RPMI7951 (cell line): ENCODE measurements at places on chromosomes 5 and 9. TPM values are rescaled to one million over a fixed set of nuclear protein-coding genes. Genes with fewer than 3 reads are reported as not detected.

DNA sequence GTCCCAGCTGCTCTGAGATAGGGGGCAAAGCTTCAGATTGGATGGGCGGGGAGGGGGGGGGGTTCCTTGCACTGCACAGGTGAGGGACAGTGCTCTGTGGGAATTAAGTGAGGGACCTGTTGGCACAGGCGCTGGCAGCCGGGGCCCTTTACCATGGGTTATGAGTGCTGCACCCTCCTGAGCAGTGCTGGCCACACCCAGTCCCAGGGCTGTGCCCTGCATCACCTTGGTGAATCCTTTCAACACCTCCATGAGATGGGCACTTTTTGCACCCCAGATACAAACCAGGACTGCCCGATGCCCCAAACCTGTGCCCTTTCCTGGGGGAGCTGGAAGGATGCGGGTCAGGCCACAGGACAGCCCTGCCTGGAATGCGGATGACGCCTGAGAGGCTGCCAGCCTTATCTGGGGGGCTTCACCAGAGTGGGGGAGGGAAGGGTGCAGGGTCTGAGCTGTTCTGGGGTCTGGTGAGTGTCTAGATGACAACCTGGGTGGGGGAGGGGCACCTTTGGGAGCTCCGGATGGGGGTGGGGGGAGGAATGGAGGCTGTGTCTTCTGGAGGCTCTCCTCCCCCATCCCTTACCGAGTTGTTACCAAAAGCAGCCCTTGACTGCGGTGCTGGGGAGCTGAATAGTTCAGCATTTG, 5.2 kb downstream of the CRB2 start:
- no peak for DNase-seq

The SLC6A7 gene
- total RNA-seq = not detected in 2 replicates

- DNase-seq = no peak
Observed at GRCh38 chr5:124154714-124155113, 591.7 kb downstream of the ZNF608 start.

The ACTBL2 gene
- total RNA-seq = 0.10 and 0.24 TPM in 2 replicates

DNA sequence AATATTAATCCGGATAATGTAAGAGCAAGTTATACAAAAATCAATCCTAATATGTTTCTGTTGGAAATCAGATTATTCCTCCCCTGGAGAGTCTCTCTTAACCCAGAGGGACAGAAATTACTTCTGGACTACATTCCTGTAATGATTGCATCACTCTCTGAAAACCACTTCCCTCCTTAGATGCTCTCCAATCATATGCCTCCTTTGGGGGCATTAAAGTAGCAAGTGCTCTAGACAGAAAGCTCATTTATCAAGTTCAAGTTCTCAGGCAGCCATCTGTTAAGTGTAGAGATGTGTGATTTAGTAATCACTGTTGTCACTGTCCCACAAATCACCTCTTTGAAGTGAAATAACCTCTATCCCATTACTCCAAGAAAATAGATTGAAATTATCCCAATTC, 247.1 kb downstream of the SLCO4C1 start:
- no peak for DNase-seq

The PCSK1 gene
- 4.6 TPM in 2 replicates for total RNA-seq

DNA sequence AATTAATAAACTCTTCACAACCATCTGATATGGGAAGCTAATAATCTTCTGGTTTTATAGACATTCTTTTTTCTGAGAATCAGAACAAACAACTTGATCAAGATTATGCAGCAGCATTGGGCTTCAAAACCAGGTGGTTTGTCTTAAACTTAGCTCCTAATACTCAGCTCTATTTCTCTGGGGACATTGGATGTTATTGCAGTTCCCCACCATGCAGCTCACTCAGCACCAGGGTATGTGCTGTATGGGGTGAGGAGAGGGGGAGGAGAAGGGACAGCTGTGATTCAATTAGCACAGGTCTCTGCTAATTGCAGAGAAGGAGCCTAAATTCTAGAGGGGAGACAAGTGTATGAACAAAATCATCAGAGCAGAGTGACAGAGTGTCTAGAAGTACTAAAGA, 210.7 kb upstream of the TNC start:
- DNase-seq = no peak

GRCh38 chr9:29044959-29045358, 1471.7 kb upstream of the C9orf72 start:
- DNase-seq = peak; percentile 12

DNA sequence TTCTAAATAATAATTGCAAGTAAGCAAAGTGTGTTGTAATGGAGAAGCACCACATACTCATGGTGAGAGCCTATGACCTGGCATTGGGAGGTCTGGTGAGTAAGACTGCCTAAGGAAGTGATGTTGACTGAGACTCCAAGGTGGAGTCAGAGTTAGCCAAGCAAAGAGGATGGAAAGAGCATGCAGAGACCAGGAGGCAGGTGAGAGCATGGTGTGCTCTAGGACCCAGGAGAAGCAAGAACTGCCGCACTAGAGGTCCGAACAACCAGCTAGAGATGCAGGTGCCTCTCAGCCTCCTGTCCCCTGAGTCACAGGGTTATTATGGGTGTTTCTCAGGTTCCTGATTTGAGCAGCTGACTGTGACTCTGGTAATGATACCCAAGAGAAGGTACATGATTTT, 27.3 kb downstream of the ANP32B start:
- DNase-seq = no peak

The CAVIN4 gene
- 0.48 and 0.59 TPM in 2 replicates for total RNA-seq

DNA sequence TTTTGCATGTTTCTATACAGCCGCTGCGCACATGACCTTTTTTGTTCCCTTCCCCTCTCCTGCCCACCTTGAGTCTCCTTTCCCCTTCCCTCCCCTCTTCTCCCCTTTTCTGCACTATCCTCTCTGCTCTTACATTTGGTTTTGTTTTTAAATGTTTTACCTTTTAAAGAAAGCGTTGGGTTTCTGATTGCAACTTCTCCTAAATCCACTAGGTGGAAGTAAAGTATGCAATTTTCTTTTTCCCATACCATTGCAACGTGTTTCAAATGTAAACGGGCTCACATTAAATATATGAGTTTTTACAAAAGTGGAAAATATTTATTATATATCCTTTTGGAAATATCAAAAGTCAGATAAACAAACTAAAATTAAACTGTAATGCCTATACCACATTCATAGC, 500.9 kb downstream of the DIRAS2 start:
- DNase-seq = peak; percentile 7

- no peak for DNase-seq
Observed at GRCh38 chr5:166719991-166720390, 1571.5 kb upstream of the WWC1 start.

GRCh38 chr9:35555881-35556280, 49.2 kb upstream of the TESK1 start:
- DNase-seq = no peak

The THBS4 gene
- total RNA-seq = under 0.01 and 0.36 TPM in 2 replicates

The DMGDH gene
- not detected in 2 replicates for total RNA-seq

DNA sequence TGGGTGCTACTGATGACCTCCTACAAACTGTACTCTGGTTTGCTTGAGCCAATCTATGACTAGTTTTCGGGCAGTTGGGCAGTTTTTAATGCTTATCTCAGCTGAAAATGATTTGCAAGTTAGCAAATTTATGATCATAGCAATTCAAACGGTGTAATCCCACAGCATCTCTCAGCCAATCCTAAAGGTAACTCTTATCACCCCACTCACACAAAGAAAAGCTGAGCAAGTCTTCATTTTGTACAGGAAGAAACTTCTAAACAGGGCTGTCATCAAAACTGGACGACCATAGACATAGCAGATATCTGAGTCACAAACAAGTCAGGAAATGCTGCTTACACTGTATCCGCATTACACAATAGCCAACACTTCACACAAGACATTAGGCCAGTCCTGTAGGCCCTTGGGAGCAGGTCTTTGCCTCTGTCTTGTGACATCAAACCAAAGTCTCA, 2.6 kb upstream of the ENC1 start:
- DNase-seq = peak; percentile 91

DNA sequence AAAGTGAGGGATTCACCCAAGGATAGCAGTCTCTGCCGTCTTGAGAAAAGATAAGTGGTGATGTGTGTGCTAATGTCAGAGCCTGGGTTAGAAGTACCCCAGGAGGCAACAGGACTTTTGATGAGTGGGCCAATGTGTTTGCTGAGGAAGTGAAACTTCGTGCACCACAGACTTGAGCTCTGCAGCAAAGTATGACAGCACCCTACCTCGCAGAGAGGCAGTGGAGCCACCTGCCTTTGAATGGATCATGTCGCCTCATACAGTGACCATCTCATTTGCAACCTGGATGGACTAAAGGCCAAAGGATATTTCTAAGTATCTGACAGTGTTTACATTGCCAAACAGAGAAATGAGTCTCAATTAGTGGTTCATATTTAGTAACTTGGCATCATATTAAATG, 593.9 kb upstream of the GRAMD2B start:
- DNase-seq = no peak

GRCh38 chr9:89864731-89865130, 259.9 kb downstream of the GADD45G start:
- no peak for DNase-seq

DNA sequence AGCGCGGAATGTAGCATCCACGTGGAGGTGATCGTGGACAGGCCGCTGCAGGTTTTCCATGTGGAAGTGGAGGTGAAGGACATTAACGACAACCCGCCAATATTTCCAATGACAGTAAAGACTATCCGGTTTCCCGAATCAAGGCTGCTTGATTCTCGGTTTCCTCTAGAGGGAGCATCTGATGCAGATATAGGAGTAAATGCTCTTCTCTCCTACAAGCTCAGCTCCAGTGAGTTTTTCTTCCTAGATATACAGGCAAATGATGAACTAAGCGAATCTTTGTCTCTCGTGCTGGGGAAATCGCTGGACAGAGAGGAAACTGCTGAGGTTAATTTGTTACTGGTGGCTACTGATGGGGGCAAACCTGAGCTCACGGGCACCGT, 598 bp downstream of the PCDHA2 start:
- DNase-seq = no peak

DNA sequence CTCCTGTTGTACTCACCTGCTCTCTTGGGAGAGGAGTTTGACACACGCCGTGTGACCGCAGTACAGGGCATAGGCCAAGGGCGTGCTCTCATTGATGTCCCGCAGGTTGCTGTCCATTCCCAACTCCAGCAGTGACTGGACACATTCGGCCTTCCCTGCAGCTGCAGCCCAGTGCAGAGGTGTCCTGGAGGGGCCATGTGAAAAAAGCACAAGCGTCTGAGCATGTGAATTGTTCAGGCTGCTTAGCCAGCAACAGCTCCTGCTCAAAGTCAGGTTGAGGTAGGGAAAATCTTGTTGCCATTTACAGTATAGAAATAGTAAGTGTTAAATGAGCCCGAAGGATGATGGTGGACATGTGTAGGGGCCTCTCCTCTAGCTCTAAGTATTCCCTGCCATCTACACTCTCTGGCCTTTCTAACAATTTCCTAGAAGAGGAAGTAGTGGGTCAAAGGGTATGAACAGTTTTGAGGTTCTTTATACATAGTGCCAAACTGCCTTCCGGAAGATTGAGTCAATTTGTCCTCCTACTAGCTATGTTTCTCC, 116.5 kb downstream of the ANKRD55 start:
- DNase-seq = no peak

DNA sequence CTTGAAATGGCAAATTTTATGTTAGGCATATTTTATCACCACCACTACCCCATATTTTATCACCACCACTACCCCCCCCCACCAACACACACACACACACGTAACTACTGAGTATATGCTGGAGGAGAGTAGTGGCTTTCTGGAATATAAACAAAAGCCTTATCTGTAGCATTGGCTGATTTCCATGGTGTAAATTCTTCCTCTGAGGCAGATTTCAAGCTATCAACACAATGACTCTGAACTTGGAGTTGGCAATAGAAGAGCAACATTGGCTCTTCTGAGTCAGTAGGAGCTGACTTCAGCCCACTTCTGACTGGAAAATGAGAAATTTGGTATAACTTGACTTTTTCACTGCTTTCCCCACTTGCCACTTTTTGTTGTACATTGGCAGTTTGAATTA, 143.0 kb downstream of the CAVIN4 start:
- no peak for DNase-seq

The ANKRD34B gene
- not detected in 2 replicates for total RNA-seq

The OTP gene
- total RNA-seq = under 0.01 TPM in 1 of 2 replicates, not detected in the other

The ZNF474 gene
- total RNA-seq = 0.24 and 0.39 TPM in 2 replicates

- DNase-seq = peak; percentile 70
Observed at GRCh38 chr9:113631871-113632665, 168.5 kb downstream of the RGS3 start.

GRCh38 chr5:7186818-7187217, 209.1 kb upstream of the ADCY2 start:
- no peak for DNase-seq

DNA sequence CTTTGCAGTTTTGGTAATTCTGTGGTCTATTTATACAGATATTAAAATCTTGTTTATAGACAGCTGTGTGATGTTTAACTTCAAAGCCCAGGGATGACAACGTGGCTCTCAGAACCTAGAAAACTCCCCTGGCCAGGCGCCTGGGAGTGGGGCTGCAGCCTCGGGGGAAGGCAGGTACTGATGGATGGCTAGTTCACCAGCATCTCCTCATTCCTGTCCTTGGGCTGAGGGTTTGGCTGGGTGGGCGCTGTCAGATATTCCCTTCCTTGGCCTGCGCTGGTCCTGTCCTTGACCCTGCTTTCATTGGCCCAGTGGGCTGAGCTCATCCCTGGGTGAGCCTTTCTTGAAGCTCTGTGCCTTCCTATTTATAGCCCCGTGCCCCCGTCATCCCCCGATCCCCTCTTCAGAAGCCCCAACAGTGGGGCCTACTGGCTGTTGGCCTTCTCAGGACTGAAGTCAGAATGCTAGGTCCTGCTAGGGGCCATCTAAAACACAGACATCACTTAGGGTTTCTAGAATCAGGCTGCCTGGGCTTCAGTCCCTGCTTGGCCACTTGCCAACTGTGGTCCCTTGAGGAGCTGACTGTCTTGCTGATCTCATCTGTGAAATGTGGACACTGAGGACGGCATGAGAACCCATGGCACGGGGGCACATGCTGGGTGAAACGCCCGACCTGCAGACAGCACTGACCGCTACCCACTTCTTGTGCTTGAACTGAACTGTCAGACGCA, 20.9 kb downstream of the SH3GLB2 start:
- no peak for DNase-seq

DNA sequence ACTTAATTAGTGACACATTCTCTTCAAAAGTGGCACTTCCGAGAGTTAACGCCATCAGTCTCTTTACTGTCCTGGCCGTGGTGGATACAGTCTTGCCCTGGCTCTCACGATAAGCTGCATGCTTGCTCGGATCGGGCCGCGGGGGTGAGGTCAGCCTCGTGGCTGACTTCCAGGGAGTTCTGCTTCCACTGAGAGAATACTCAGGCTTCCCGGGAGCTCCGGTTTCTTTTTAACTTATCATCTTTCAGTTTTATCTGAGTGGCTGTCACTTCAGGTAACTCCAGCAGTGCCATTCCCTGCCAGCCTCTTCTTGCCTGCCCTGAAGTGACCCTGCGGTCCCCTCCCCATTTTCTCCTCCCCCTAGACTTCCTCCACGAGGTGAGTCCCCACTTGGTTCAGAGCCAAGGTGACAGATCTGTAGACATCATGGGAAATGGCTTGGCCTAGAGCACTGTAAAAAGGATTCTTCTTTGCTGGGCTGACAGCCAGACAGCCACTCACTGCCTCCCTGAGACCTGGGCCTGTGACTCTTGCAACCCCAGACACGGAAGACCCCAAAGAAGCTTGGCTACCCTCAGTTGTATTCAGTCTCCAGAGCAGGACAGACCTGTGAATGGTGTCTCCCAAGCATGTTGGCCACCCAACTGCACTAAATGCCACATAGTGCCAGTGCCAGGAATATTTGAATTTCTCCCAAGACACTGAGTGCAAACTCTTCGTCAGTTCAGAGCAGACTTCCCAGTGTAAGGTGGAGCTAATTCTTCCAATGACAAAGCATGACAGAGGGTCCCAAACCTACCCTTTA, 95.1 kb downstream of the DAPK1 start:
- peak; percentile 57 for DNase-seq

- DNase-seq = no peak
Observed at GRCh38 chr5:102542057-102542456, 43.3 kb upstream of the SLCO6A1 start.

The SLC46A2 gene
- total RNA-seq = not detected in 2 replicates

The ENTREP1 gene
- total RNA-seq = 0.10 TPM in 1 of 2 replicates, not detected in the other
